Ovary (tissue), 10 donors: ENCODE measurements at places on chromosomes 5 and 9. TPM values are rescaled to one million over a fixed set of nuclear protein-coding genes. Genes with fewer than 3 reads are reported as not detected.

Gene MAMDC4
- 7.1 TPM for total RNA-seq

Gene C9orf152
- total RNA-seq: 0.33 TPM

Gene PTPN3
- total RNA-seq: 2.4 TPM

GRCh38 chr5:10278658-10279279, 28.7 kb downstream of the CCT5 start:
- no peaks in the 10 kb centered on the region for H3K27me3 ChIP-seq
- no peak overlapping the region for H3K27ac ChIP-seq
- H3K36me3 ChIP-seq: no peaks in the 10 kb centered on the region
- DNase-seq: no peak
- peaks cover under 1% of the 10 kb centered on the region for H3K4me1 ChIP-seq

DNA sequence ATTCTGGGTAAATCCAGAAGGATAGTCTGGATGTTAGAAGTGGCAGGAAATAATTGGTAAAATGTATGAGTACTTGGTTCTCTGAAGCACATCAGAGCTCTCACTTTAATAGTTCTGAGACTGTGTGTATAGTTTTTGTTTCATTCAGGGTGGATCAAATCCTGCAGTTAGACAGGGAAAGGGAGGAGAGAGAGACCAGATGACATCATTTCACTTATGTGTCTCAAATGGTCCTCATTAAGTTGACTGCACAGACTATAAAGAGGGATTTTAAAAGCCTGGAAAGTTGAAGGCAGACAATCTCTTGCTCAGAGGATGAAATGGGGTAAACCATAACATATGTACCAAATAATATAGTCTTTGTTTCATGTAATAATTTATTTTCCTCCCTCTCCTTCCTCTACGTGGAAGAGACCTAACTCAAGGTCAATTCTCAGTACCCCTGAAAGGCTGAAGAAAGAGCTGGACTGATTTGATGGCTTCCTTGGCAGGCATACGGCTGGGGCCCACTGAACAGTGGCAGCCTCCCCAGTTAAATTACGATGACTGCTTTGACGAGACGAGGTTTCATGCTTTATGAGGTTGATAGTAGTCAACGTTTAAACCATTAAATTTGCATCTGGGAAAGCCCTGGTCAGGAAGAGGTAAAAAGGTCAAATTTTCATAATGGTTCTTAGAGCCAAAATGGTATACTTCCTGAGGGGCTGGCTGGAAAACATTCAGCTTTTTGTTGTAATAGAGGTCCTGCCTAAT, 395.1 kb upstream of the RPS23 start:
- no peak overlapping the region for H3K4me3 ChIP-seq
- no peak overlapping the region for H3K27ac ChIP-seq
- H3K36me3 ChIP-seq: no peaks in the 10 kb centered on the region
- H3K4me1 ChIP-seq: no peaks in the 10 kb centered on the region

DNA sequence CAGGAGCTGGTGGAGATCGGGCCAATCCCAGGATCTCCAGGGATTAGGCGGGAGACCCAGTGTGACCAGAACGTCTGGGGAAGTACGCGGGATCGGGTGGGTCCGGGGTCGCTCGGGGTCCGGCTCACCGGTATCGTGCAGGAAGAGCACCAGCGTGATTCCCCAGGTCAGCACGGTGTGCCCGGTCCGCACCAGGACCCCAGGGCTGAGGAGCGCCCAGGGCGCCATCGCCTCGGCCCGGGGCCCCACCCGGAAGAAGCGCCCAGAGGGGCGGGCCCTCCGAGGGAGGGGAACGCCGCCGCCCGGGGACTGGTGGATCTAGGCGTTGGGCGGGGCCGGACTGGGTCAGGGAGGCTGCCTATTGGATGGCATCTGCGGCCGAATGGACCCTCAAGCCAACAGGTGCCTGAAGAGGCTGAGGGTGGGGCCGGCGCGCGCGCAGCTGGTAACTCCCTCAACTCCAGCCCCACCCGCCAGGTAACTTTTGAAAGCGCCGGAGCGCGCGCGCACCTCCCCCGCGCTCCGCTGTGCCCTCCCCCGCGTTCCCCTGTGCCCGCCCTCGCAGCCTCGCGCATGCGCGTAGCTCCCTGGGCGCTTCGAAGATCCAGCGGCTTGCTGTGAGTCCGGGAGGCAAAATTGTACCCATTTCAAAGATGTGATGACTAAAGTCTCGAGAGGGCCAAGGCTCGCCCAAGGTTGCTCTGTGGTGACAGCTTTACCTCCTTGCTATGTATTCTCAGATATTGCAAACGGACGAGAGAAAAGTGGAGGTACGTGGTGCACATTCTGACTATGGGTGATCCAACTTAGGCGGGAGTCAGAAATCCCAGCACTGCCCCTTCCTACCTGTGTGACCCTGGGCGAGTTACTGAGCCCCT, at the start of gene ZDHHC12:
Gene ZDHHC12 (minus strand): TSS at position 262 of the 878 bp plus-strand sequence. CDS start 34 bp downstream, at position 228.
- H3K4me1 ChIP-seq: no peaks in the 10 kb centered on the region
- DNase-seq: peak; percentile 88
- H3K4me3 ChIP-seq: peak within 1 kb of the TSS; percentile 50
- H3K27ac ChIP-seq: no peak within 1 kb of the TSS
- H3K27me3 ChIP-seq: no peaks in the 10 kb centered on the region

GRCh38 chr5:141717043-141717442, 35.0 kb upstream of the ARAP3 start:
- H3K36me3 ChIP-seq: no peaks in the 10 kb centered on the region
- no peak overlapping the region for H3K27ac ChIP-seq
- H3K4me1 ChIP-seq: no peaks in the 10 kb centered on the region
- no peak for DNase-seq
- no peaks in the 10 kb centered on the region for H3K27me3 ChIP-seq

DNA sequence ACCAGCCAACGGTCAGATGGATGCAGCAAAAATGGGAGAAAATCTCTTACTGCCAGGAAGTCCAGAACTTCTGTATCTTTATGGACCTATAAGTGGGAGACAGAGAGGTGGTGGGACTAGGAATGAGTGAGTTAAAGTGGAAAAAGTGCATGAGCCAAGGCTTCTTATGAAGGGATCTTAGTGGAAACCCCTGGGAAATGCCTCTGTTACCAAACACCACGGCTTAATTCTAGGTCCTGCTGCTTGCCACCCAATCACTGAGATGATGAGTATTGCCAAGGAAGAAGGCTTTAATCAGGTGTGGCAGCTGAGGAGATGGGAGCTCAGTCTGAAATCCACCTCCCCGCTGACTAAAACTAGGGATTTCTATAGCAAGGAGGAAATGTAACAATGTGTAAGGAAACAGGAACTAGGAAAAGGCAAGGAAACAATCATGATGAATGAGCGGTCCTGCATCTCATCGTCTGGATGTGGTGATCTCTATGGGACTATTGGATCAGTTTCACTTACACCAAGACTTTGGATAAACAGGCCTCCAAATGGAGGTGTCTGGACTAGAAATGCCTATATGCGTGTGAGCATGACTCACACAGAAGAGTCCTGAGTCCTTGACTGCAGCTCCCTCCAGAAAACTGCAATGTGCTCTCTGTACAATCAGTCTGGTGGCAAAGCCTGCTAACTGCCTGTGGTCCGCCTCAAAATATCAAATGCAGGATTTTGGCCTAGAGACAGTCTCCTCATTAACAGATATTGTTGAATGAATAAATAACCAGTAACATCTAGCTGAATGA, 98.2 kb upstream of the PRR16 start:
- no peak overlapping the region for H3K4me3 ChIP-seq
- H3K4me1 ChIP-seq: no peaks in the 10 kb centered on the region
- no peak for DNase-seq
- H3K36me3 ChIP-seq: no peaks in the 10 kb centered on the region
- H3K27me3 ChIP-seq: no peaks in the 10 kb centered on the region
- H3K27ac ChIP-seq: no peak overlapping the region

DNA sequence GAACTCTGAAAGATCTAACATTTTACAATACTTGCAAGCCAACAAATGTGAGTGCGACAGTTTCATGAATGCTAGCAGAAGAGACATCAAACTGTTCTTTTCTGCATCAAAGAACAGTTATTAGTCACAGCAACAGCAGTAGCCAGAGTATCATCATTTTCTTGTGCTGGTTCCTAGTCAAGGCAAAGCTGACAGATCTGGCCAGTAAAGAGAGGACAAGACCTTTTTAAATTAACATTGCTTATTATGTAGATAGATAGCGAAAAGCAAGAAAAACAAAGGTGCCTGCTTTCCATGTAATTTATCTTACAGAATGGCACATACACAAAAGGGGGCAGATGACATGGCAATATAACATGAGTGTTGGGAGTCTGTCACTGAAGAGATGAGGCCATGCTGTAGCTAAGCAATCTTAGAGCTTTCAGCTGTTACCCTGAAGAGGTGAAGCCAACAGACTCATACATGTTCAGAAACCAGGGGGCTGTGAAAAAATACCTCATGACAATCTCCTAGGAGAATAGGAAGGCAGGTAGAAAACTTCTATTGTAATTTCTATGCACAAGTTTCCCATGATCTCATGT, 626.6 kb upstream of the TYRP1 start:
- H3K36me3 ChIP-seq: no peaks in the 10 kb centered on the region
- DNase-seq: no peak
- no peak overlapping the region for H3K4me3 ChIP-seq
- H3K27ac ChIP-seq: no peak overlapping the region
